ENCODE measurements at places on chromosomes 6 and 20.

DNA sequence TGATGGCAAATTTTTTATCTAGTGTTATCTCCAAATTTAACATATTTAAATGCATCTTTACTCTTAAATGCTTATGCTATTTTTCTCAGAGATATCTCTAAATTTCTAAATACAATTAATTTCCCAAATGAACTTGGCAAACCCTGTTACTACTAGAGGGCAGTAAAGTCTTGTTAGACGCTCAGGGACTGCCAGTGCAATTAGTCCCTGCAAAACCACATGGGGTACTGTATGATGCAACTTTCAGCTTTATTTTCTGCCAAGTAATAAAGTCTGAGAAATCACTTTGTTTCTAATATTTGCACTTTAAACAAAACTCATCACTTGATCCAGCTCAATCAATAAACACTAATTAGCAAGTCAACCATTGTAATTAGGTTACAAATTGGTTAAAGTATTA lies 76.0 kb upstream of the ADGRB3 start:
- DNase-seq = no peak

DNA sequence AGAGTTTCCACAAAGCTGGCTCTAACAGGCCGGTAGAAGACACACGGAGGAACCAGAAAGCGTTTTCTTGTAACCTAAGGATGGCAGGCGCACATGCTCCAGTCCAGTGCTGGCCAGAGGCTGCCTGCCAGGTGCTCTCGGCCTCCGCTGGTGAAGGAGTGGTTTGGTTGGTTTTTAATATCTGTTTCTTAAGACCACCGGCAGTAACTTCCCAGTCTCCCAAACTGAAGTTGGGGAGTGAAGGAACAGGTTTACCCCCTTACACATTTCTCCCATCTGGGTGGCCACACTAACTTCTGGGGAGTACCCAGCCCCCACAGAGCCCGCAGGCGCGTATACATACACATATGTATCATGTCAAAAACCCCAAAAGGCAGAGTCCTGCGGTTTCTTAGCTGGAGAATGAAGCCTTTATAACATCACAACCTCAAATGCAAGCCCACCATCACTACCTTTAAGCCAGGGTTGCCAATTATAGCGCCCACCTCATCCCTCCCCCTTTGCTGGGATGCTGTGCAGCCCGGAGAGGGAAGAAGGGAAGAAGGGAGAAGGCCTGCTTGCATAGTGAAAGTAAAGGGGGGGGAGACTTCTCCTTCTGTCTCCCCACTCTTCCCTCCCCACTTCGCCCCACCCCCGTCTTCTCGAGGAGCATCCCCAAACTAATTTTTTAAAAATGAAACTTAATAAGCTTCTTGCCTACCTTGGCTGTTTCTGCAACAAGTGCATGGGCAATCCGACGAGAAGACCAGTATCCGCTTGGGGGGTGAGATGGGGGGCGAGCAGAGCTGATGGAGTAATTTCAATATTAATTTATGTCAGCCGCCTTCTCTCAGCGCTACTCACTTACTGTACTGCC lies 1.0 kb downstream of the TRERF1 start:
- DNase-seq = peak; percentile 54

DNA sequence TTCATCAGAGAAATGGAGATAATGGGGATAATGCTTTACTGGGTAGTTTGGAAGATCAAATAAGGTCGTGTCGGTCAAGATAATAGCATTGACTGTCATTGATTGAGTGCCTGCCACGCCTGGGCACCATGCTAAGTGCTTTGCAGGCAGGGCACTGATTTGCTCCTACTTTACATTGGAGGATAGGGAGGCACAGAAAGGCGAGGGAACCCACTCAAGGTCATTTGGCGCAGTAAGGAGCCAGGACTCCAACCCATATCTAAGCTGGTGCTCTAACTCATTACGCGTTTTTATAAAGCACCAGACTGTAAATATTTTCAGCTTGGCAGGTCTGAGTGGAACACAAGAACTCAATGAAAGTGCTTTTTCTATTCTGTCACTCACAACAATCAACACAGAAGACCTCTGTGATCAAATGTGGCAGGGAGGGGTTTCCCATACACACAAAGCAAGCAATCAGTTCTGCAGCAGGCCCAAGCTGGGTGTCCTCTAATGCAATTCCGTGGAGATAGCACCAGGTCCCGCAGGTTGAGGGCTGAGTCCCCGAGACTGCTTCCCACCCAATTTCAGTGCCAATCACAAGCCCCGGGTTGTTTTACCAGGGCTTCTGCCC lies 373.6 kb downstream of the CDH26 start:
- DNase-seq = no peak

GRCh38 chr20:57902473-57902872 lies 192.7 kb upstream of the PMEPA1 start:
- DNase-seq = no peak

DNA sequence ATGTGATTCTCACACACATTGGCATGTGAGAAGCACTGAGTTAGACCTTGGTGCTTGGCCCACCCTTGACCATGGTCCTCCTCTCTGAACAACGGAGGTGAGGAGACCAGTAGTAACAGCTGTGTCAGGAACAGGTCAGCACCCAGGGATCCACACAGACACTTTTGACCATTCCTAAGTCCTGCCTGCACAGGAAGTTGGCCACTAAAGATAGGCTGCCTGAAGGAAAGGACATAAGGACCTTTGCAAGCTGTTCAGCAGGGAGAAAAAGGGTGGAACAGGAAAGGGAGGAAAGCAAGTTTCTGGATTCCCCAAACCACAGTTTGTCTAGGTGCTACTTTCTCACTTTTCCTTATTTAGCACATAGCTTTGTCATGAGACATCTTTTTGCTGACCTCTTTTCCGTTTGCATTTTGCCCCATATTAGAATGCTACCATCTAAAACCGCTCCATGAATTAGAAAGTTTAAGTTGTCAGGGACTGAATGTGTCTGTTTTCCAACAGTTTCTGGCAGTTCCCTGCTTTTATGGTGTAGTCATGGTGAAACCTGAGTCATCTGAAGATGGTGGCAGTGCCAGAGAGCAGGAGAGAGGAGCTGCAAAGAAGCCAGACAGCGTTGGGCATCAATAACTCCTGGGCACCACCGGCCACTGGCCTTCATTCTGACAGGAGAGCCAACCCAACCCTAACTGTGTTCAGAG lies 1.1 kb upstream of the CD109 start:
- peak; percentile 84 for DNase-seq
